ENCODE measurements at places on chromosomes 6 and 20. TPM values are rescaled to one million over a fixed set of nuclear protein-coding genes. Genes with fewer than 3 reads are reported as not detected.
A peak's percentile ranks its signal among the peaks of the same experiment; 100 is the strongest.

- no peaks in the 10 kb centered on the region for H3K36me3 ChIP-seq
- H3K4me1 ChIP-seq = no peaks in the 10 kb centered on the region
- H3K4me3 ChIP-seq = no peak overlapping the region
- DNase-seq = no peak
These were observed 93.3 kb upstream of the GCM1 start for GRCh38 chr6:53241938-53242337.

DNA sequence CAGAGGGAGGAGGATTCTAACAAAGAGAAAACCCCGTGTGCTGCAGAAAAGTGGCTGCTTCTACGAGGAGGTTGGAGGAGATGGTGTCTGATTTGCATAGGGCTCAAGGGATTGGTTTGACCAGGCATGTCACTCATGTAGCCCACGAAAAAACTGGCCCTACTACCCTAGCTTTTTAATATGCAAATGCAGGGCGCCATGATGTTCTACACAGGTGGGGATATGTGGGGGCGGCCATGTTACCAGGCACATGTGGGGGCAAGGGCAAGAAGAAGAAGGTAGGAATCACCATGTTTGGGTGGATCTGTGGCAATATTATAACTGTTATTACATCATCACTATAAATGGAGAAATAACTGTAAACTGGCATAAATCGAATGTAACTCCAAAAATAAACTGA is 9.9 kb downstream of the KIAA1755 start:
- no peak for DNase-seq
- H3K4me1 ChIP-seq = no peaks in the 10 kb centered on the region
- H3K4me3 ChIP-seq = no peak overlapping the region
- no peaks in the 10 kb centered on the region for H3K36me3 ChIP-seq

GRCh38 chr20:59597240-59597639 is 7.1 kb upstream of the PHACTR3 start:
- DNase-seq = no peak
- H3K4me1 ChIP-seq = no peaks in the 10 kb centered on the region
- no peak overlapping the region for H3K4me3 ChIP-seq
- H3K36me3 ChIP-seq = no peaks in the 10 kb centered on the region
- no peak overlapping the region for H3K27ac ChIP-seq

NKAIN4 gene
- not detected for total RNA-seq

HTR1B gene
- total RNA-seq = not detected

DNA sequence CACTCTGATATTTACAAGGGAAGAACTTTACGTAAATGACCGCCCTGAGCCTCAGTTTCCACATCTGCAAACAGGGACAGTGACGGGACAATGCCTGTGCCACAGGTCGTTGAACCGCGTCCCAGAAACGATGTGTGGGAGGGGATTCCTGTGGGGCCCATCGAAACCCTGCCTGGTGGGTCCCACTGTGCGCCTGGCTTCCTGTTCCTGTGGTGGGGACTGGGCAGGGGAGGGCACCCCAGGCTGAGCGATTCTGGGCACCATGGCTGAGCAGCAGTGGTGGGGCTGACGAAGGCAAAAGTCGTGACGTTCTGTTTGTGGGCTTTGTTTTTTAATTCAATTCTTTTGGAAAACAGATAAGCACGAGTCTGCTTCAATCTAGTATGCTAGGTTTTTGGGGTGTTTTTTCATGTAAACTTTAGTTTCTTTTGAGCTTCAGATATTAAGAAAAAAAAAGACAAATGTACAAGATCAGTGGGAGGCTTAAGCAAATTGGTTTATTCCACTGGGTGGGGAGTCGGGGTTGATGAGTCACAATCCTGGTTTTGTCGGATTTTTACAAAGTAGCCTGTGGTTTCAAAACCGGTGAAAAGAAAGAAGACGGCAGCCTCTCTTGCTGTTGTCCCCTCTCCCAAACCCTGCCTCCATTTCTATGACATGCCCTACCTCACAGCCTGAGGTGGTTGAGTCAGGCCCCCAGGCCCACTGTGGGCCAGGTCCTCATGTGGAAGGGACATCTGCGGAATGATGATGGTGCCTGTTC is 40.4 kb downstream of the GNAS-AS1 start:
- H3K27ac ChIP-seq = no peak overlapping the region
- DNase-seq = no peak
- H3K36me3 ChIP-seq = no peaks in the 10 kb centered on the region
- no peaks in the 10 kb centered on the region for H3K4me1 ChIP-seq
- no peak overlapping the region for H3K4me3 ChIP-seq
- H3K27me3 ChIP-seq = no peaks in the 10 kb centered on the region

- DNase-seq = peak; percentile 57
- peaks cover 13% of the 10 kb centered on the region for H3K4me1 ChIP-seq
- no peak overlapping the region for H3K4me3 ChIP-seq
- H3K36me3 ChIP-seq = no peaks in the 10 kb centered on the region
- H3K27me3 ChIP-seq = no peaks in the 10 kb centered on the region
- peak overlapping the region; percentile 72 for H3K27ac ChIP-seq
These were observed 3.1 kb downstream of the GABRR2 start for GRCh38 chr6:89311853-89312531.

GRCh38 chr6:107533415-107534059 is 43.6 kb downstream of the SOBP start:
- no peak for DNase-seq
- no peaks in the 10 kb centered on the region for H3K36me3 ChIP-seq

GRCh38 chr6:75204217-75204958 is 1.5 kb downstream of the COL12A1 start:
- H3K27ac ChIP-seq = peak overlapping the region; percentile 94
- H3K27me3 ChIP-seq = no peaks in the 10 kb centered on the region
- peak; percentile 86 for DNase-seq
- H3K36me3 ChIP-seq = no peaks in the 10 kb centered on the region
- H3K4me1 ChIP-seq = peaks cover 5% of the 10 kb centered on the region

- H3K27ac ChIP-seq = no peak overlapping the region
- H3K36me3 ChIP-seq = no peaks in the 10 kb centered on the region
- no peaks in the 10 kb centered on the region for H3K4me1 ChIP-seq
- no peaks in the 10 kb centered on the region for H3K27me3 ChIP-seq
- H3K4me3 ChIP-seq = no peak overlapping the region
- no peak for DNase-seq
These were observed 309.8 kb upstream of the SUPT3H start for GRCh38 chr6:45687570-45687969.

DNA sequence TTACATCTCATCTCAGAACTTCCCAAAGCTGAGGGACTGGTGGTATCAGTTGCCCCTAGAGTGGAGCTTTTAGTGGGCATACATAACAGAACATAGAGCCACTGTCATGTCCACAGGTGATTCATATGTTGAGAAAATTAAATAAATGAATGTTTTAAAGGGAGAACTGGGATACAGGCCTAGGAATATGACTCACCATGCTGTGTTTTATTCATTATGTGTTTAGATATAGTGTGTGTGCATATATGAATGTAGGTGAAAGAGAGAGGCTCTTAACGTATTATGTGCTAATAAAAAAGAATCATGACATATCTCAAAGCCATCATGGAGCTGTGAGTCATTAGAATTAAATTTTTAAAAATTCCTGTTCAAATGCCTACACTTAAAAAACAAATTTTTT is 332.2 kb upstream of the RSPO3 start:
- H3K4me1 ChIP-seq = no peaks in the 10 kb centered on the region
- H3K27ac ChIP-seq = no peak overlapping the region
- no peak overlapping the region for H3K4me3 ChIP-seq
- H3K36me3 ChIP-seq = no peaks in the 10 kb centered on the region
- H3K27me3 ChIP-seq = no peaks in the 10 kb centered on the region

GRCh38 chr20:33578510-33578909 is 83.6 kb upstream of the C20orf144 start:
- peak; percentile 29 for DNase-seq
- H3K27me3 ChIP-seq = no peaks in the 10 kb centered on the region
- H3K27ac ChIP-seq = no peak overlapping the region
- peaks cover 3% of the 10 kb centered on the region for H3K4me1 ChIP-seq
- H3K4me3 ChIP-seq = no peak overlapping the region
- H3K36me3 ChIP-seq = no peaks in the 10 kb centered on the region

SFTA2 gene
- not detected for total RNA-seq

DNA sequence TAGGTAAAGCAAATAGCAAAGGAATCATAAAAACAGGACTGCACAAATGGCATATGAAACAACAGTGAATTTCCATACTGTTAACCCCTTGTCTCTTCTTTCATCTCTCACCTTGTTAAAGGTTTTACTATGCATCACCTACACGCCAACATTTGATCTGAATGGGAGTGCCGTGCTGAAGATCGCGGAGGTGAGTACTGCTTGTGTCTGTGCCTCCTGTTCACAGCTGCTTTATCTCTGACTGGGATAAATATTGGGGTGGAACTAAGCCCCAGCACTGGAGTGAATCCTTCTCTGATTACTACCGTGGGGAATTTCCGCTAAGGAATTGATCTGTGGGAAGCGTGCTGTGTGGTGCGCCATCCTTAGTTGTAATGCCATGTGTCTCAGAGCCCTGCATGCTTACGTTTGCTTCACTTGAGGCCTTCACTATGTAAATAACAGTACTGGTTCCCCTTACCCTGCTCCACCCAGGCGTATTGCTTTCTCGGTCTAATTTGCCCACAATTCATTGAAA is 11.4 kb upstream of the PBOV1 start:
- H3K27me3 ChIP-seq = no peaks in the 10 kb centered on the region
- H3K4me1 ChIP-seq = no peaks in the 10 kb centered on the region
- no peak overlapping the region for H3K27ac ChIP-seq
- no peak for DNase-seq
- no peaks in the 10 kb centered on the region for H3K36me3 ChIP-seq
- no peak overlapping the region for H3K4me3 ChIP-seq

GRCh38 chr20:31839782-31840487 is 5.5 kb downstream of the FOXS1 start:
- no peak for DNase-seq
- H3K27me3 ChIP-seq = no peaks in the 10 kb centered on the region
- no peak overlapping the region for H3K4me3 ChIP-seq
- H3K27ac ChIP-seq = no peak overlapping the region

DNA sequence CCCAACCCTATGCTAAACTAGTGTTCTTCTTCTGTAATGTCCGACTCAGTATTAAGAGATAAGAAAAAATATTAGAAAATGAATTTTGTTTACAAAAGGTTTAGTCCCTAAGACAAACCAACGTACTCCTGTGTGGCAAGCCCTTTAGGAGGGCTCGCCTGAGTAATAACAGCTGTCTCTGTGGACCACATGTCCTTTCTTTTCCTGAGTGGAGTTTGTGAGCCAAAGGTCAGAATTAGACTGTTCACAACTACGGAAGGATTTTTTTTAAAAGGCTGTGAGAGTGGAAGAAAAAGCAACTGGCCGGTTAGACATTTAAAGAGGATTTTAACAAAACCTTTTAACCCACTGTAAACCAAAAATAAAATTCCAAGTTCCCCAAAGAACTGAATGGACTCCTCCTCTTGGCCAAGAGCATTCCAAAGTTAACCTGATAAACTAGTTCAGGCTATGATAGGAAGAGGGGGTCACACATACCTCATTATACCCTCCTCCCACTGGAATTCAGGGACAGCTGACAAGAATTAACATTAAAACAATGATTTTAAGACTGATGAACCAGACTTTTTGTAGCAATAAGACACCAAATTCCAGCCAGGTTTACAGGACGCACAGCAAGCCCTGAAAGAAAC is 43.5 kb downstream of the FAM184A start:
- H3K27ac ChIP-seq = no peak overlapping the region
- no peaks in the 10 kb centered on the region for H3K4me1 ChIP-seq
- H3K27me3 ChIP-seq = no peaks in the 10 kb centered on the region

DNA sequence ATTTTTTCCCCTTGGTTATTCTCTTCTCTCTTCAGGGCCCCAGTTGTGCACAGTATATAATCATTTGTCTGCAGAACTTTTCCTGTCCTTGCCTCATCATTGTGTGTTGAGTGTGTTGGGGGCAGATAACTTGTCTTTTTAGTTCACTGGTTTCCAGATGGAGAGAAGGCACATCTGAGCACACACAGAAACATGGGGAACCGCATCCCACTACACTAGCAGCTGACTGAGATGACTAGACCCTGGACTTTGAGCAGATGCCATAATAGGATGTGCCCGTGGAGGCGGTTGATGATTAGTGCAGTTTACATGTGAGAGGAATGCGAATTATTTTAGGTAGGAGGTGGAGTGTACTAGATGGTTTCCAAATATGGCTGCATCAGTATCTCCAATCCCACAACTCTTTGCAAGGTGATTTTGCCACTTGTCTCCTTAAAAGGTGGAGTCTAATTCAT is 26.5 kb upstream of the SH3BGRL2 start:
- H3K27ac ChIP-seq = no peak overlapping the region
- DNase-seq = no peak
- H3K27me3 ChIP-seq = no peaks in the 10 kb centered on the region
- no peaks in the 10 kb centered on the region for H3K36me3 ChIP-seq

DNA sequence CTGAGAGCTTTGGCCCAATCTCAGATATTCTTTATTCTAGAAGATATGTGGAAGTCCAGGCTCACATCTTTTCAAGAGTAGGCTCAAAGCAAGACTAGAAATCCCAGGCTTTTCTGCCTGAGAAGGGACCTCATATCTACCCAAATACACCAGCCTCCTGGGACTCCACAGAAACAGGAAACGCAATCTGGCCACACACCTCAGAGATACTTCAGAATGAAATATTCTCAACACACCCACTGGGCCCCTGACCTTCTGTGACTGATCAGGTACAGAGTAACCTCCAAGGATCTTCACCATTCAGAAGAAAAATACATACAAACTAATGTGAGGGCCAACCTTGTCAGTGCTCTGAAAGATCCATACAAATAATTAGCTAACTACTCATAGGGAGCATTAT is 183.2 kb downstream of the HIVEP2 start:
- no peak for DNase-seq
- H3K27me3 ChIP-seq = no peaks in the 10 kb centered on the region
- no peak overlapping the region for H3K4me3 ChIP-seq
- H3K27ac ChIP-seq = no peak overlapping the region

- no peaks in the 10 kb centered on the region for H3K36me3 ChIP-seq
- no peak overlapping the region for H3K4me3 ChIP-seq
- H3K27me3 ChIP-seq = no peaks in the 10 kb centered on the region
- peak overlapping the region; percentile 8 for H3K27ac ChIP-seq
These were observed 41.7 kb upstream of the PIM1 start for GRCh38 chr6:37127961-37128862.

- no peak overlapping the region for H3K27ac ChIP-seq
- no peaks in the 10 kb centered on the region for H3K4me1 ChIP-seq
- no peaks in the 10 kb centered on the region for H3K36me3 ChIP-seq
- no peak for DNase-seq
- no peaks in the 10 kb centered on the region for H3K27me3 ChIP-seq
- no peak overlapping the region for H3K4me3 ChIP-seq
These were observed 648.4 kb upstream of the MARCKS start for GRCh38 chr6:113208726-113209125.

- DNase-seq = peak; percentile 43
- H3K27ac ChIP-seq = no peak overlapping the region
- H3K36me3 ChIP-seq = no peaks in the 10 kb centered on the region
- H3K4me1 ChIP-seq = no peaks in the 10 kb centered on the region
- peak overlapping the region; percentile 22 for H3K4me3 ChIP-seq
These were observed 8.3 kb downstream of the CCM2L start for GRCh38 chr20:32018269-32019155.

MCUR1 gene
- total RNA-seq = 9.4 TPM

- DNase-seq = no peak
- no peaks in the 10 kb centered on the region for H3K36me3 ChIP-seq
- no peaks in the 10 kb centered on the region for H3K4me1 ChIP-seq
- H3K27me3 ChIP-seq = no peaks in the 10 kb centered on the region
- no peak overlapping the region for H3K4me3 ChIP-seq
These were observed 287.3 kb upstream of the TSHZ2 start for GRCh38 chr20:52684905-52685304.

GRCh38 chr6:15384901-15385300 is 139.0 kb downstream of the JARID2 start:
- H3K27ac ChIP-seq = no peak overlapping the region
- no peaks in the 10 kb centered on the region for H3K36me3 ChIP-seq
- DNase-seq = no peak
- no peaks in the 10 kb centered on the region for H3K27me3 ChIP-seq
- no peak overlapping the region for H3K4me3 ChIP-seq
- no peaks in the 10 kb centered on the region for H3K4me1 ChIP-seq

Measured in uterus (tissue), 4 donors.